Inflammatory macrophage treated with lipopolysaccharide for 1 hour (primary cell): ENCODE measurements at places on chromosomes 2 and 18.
A peak's percentile ranks its signal among the peaks of the same experiment; 100 is the strongest.

- DNase-seq, result no peak
Observed at GRCh38 chr2:130819608-130820278, 17.0 kb upstream of the ARHGEF4 start.

- no peak for DNase-seq
Observed at GRCh38 chr2:177031438-177032180, 181.0 kb upstream of the HNRNPA3 start.

GRCh38 chr2:81148323-81148722 lies 843.8 kb upstream of the LRRTM1 start:
- DNase-seq, result no peak

GRCh38 chr2:237942513-237942899 lies 24.3 kb upstream of the UBE2F start:
- no peak for DNase-seq

- DNase-seq, result no peak
Observed at GRCh38 chr2:25829377-25829704, 48.9 kb downstream of the ASXL2 start.

DNA sequence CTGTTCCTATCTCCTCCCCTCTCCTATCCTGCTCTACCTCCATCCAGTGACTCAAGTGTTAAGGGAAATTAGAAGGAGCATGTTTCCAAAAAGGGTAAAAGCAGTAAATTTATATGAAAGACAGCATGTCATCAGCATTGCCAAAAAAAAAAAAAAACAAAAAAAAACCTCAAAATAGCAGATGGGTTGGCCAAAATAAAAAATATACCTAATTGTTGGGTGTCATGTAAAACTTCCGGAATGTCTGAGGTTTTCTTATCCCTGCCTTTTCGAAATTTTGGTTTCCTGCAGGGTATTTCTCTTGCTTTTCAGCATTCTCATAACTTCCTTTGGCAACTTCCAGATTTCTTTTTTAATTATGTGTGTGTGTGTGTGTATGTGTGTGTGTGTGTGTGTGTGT lies 241.6 kb upstream of the FN1 start:
- peak; percentile 50 for DNase-seq

GRCh38 chr2:17863539-17863938 lies 14.9 kb upstream of the KCNS3 start:
- DNase-seq, result no peak

DNA sequence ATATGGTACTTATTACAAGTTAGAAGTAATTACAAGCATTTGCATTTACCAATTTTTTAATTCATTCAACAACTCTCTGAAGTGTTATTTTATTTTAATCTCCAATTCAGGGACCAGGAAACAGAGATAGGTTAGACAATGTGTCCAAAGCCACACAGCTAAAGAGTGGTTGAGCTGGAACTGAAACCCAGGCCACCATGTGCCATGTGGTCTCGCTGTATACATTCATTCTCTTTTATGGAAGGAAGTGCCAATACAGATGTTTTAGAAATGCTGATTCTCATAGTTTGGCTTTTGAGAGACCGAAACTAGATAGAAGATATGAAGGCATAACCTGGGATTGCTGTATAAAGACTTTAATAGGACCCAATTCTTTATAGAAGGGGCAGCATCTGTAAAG lies 684.6 kb upstream of the ID2 start:
- no peak for DNase-seq

DNA sequence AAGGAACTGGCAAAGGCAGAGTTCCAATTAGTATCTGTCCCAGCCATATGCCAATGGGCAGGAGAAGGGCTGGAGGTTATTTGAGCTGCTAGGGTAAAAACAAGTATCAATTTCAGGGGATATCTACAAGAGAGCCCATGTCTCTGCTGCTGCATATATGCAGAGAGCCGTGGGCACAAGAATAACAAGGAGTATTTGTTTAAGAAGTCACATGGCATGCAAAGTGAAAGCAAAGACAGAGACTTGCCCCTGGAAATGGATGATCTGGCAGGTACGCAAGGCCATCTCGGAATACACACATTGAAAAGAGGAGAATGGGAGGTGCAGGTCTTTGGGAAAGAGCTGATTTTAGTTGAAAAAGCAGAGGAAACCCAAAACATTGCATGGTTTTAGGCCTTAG lies 170.6 kb downstream of the EVA1A start:
- DNase-seq, result no peak

DNA sequence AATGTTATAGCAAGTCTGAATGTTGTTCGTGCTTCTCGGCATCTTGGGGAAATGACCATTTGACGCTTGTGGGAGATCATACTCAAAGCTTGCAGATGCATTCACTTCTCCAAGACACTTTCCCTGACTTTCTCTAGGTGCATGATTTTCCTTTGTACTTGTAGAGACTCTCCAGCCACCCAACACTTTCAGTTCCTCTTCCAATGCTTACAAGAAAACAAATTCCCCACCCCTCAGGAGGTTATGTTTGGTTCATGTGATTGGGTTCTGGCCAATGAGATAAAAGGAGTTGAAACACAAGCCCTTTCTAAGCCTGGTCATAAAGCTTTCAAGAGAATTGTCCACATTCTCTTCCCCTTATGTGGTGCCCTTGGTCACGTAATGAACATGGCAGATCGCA lies 156.3 kb downstream of the EPHA4 start:
- DNase-seq, result no peak

DNA sequence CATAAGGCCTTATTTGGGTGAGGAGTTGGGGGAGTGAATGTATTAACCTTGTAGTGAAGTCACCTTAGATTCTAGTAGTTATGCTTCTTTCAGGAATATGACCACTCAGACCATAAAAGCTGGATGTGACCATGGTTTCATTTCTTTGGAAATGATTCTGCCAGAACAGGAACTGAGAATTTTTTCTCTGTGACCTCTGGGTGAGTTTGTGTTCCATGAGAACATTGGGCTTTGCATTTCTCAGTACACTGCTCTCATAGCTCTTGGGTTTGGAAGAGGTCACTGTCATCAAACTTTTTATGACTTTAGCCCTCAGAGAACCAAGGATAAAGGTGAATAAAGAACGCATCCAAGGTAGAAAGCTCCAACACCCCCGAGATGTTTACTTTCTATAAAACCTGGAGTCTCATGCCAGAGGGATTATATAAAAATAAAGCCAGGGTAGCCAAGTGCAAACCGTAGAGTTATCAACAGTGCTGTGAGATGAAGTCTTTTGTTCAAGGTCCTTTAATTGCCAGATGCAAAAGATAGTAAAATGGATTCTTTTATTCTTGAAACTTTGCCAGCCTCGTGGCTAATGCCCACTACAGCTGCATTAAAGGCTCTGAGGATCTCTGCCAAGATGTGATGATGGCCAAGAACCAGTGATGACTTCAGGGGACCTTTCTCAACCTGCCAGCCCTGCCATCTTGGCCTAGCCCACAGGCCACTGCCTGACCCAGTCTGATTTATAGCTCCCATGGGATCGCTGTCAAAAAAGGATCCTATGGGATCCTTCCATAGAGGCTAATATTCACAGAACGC lies 27.8 kb upstream of the MAT2A start:
- peak; percentile 55 for DNase-seq

DNA sequence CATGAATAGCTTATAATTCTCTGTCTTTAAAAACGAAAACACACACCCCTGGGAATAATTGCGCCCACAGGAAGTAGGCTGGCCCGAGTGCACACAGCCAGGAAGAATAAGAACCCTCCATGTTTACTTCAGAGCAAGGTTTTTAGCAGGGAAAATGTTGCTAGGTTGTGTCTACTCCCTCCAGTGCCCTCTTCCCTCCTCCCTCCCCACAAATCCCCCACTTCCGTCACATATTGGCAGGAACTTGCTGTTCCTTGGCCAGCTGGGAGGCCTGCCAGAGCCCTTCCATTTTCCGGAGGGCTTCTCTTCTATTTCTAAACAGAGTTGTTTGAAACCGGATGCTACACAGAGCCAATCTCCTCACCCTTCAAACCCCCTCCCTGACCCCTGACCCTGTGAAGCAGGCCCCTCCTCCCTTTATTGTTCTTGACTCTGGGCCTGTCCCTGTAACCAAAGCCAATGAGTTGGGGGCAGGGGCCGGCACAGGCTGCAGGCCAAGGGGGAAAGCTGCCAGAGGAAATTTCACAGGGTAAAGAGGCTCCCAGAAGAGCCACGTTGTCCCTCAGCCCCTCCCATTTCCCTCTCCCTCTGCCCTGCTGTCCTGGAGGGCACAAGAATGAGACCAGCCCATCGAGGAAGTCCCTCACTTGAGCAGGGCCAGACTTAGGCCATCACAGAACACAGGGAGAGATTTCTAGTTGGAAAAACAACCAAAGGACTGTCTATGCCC lies 49.8 kb upstream of the LGALSL start:
- no peak for DNase-seq

DNA sequence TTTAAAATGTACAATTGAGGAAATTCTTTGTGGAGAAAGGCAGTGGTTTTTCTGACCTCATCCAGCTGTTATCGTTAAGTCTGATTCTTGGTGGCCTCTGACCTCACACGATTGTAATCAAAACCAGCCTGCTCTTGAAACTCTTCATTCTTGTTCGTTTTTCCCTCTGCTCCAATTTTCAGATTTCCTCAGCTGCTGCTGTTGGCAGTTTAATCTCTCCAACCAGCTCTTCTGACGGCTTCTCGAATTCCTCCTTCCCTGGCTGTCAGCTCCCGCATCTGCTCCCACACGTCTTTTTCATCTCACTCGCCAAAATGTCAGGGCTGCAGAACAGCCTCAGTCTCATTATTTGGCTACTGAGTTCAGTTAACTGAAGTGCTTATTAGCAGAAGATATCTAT lies 136.1 kb downstream of the DCDC2C start:
- DNase-seq, result no peak

DNA sequence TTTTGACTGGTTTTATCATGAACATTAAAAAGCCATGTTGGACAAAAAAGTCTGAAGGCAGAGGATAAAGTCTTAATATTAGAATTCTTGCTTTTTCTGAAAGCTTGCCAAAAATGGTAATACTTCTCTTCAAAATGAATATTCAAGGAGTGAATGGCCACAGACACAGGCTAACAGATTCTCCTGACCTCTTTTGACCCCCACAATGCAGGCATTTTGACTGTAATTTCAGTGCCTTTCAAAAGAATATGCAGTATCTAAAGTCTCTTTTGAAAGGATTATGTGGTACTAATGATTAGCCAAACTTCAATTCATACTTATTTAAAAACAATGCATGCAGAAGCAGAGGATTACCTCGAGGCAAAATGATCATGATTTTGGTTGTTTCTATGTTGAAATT lies 557.8 kb upstream of the GCFC2 start:
- no peak for DNase-seq

DNA sequence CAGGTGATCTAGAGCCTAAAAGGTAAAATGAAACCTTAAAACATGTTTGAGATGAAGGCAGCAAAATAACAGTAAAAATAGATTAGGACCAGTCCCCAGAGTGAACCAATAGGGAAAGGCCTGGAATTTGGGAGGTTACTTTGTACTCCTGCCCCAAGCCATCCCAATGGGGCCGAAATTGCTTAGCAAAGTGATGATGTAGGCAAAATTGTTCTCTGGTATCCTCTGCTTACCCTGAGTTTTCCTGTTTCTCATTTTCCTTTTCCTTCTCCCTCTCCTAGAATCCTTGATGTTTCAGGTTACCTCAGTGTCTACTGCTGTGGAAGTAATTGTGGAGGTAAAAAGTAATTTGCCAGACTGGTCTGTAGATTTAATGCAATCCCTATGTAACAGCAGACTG lies 92.9 kb downstream of the TRABD2A start:
- no peak for DNase-seq

DNA sequence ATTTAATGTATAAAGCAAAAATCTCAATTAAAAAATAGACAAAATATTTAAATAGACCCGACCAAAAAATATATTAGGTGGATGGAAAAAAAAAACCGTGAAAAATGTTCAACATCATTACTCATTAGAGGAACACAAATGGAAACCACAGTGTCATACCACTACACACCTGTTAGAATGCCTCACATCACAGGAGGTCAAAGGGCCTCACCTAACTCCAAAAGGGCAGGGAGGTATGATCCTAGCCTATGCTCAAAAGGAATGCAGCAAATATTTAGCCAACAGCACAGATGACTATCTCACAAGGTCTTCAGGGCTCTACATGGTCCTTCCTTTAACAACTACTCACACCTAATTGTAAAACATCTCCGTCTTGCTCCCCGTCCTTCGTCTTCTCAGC lies 185.5 kb upstream of the SETBP1 start:
- no peak for DNase-seq
